Head of caudate nucleus (tissue), 42 donors: ENCODE measurements at places on chromosomes 4 and X.

DNA sequence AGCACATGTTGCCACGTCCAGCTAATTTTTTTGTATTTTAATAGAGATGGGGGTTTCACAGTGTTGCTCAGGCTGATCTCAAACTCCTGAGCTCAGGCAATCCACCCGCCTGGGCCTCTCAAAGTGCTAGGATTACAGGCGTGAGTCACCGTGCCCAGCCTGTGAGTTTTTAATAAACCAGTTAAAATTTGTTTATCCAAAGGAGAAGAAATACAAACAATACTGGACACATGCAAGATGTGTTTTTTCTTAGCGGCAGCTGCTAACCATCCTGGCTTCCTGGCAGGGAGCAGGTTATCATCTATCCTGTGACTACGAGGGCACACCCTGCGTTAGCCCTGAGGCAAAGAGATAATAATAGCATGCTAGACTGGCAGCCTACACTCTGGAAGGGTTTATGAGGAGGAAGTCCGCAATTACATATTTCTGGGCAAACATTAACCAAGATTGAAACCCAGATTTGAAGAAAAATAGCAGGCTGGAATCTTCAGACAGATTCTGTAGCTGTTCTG lies 191.4 kb downstream of the SPRY1 start:
- DNase-seq, result no peak

GRCh38 chrX:9355739-9356138 lies 109.1 kb upstream of the TBL1X start:
- no peak for DNase-seq

DNA sequence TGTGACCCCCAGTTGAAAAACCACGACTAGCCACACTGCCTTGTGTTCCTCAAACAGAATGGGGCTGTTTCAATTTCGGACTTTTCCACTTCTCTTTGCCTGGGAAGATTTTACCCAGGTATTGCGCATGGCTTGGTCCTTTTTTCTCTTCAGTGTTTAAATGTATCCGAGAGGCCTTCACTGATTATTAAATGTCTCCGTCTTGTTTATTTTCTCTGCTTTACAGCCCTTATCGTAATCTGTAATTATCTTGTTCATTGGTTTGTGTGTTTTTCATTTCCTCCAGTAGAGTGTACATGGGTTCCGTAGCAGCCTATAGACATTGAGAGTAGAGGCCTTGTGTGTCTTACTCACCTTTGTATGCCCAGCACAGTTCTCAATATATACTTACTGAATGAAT lies 2.4 kb downstream of the MOSPD2 start:
- no peak for DNase-seq

- no peak for DNase-seq
These were observed 180.1 kb downstream of the DHX15 start for GRCh38 chr4:24404281-24404680.

DNA sequence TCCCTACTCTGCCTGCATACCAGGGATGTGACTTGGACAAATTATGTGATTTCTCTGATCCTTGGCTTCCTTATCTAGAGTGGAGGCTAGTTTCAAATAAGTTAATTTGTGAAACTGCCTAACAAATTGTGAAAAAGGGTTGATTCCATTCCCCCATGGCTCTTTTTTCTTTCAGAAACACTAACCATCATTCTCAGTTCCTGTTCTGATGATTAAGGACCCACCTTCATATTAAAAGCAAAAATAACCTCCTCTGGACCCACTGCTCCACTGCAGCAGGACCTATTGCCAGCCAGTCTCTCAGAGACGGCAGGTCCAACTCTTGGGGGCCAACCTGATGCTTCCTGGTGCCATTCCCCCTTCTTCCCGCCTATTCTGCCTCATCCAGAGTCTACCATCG lies 4.5 kb upstream of the ANXA5 start:
- DNase-seq, result no peak

GRCh38 chrX:151169783-151170182 lies 6.6 kb upstream of the GPR50 start:
- no peak for DNase-seq

DNA sequence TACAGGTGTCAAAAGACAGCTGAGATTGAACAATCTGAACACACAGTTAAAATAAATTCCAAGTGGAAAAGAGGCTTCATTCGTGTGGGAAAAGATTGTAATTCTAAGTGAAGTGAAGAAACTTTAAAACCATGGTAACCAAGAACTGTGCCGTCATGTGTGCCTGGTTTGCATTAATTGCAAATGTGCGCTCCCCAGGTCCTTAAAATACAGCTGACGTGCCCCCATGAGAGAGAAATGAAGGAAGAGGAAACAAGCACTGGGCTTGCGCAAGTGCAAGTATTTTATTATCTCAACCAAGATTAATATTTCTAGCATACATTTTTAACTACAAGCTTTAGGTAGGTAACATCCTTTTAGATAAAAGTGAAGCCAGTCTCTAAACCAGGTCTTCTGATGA lies 92.5 kb downstream of the PARM1 start:
- DNase-seq, result no peak

- no peak for DNase-seq
These were observed 115.7 kb upstream of the PJA1 start for GRCh38 chrX:69280933-69281332.

- no peak for DNase-seq
These were observed 5.8 kb downstream of the PAPSS1 start for GRCh38 chr4:107714256-107714655.

GRCh38 chrX:31260351-31260750 lies 188.5 kb upstream of the FTHL17 start:
- no peak for DNase-seq

- DNase-seq, result no peak
These were observed 86.3 kb upstream of the MAML3 start for GRCh38 chr4:140240237-140240636.

DNA sequence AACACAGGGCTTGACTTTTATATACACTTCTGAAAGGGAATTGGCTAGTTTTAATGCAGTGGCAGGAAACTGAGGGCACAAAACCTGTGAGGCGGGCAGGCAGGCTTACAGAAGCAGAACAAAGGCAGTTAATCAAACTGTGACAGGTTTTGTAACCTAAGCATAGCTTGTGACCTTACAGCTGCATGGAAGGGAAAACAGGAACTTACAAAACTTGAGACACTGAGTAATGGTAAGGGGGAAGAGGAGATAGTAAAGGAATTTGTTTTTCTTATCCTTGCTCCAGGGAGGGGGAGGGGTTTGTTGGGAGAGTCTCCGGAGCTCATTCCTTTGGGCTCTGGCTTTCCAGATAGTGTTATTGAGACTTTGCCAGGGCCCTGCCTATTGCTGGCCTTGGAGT lies 55.6 kb downstream of the SLITRK4 start:
- DNase-seq, result no peak

DNA sequence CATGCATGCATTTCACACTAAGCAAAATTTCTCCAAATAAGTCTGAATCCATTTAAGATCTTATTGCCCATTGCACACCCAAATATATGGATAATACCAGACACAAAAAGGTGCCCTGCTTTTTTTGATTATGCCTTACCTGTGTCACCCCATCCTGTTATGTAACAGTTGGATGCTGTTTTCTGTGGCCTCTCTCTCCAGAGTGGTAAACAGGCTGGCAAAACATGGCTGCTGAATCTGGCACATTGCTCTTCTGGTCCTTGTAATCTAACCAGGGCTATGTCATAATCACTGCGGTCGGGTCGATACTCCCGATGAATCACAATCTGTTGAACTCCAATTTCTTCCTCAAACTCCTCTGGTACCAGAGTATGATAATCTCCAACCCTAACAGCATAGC lies 70.1 kb downstream of the PRSS12 start:
- no peak for DNase-seq

DNA sequence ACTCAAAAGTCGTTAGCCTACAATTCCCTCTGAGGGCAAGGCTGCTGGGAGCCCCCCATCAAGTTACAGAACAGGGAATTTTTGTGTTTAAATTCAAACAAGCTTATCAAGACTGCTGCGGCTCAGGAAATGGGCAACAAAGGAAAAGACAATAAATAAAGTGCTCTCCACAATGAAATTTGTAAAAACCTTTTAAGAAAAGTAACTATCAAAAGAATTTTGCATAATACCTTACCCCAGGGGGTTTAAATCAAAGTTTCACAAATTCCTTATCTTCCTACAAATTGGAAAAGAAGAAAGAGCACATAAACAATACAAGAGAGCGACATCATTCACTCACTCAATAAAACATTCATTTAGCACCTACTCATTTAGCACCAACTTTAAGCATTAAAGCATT lies 97.9 kb upstream of the CCDC160 start:
- no peak for DNase-seq

DNA sequence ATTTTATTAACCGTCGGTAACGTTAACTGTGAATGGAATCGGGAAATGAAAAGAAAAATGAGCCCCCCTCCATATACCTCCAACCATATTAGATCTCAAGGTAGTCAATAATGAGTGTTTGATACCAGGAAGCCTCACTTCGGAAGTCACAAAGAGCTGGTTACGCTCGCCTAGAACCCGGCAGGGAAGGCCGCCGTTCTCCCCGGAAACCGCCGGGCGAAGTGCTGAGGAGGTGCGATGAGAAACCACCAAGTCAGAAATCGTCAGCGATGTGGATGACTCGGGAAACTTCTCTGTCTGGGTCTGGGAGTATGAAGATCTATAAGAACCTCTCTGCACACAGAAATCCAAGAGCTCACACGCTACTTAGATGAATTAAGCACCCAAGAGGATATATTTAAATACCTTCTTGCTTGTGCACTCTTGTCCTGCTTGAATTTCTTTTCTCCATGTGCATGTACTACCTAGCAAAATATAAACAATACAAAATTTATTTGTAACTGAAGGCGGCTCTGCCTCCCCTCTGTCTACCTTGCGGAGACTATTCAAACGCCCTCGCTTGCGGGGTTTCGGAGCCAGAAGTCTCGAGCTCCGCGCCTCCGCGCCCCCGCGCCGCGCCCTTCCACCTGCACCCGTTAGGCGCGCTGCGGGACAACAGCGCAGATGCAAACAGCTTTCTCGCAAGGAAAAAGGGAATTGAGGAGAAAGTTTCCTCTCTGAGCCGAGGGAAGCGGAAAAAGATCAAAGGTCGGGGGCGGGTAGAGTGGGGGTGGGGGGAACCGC lies 17.8 kb downstream of the NKX6-1 start:
- DNase-seq, result no peak

GRCh38 chr4:31021008-31021407 lies 300.8 kb downstream of the PCDH7 start:
- no peak for DNase-seq

- DNase-seq, result no peak
These were observed 738.2 kb downstream of the ARAP2 start for GRCh38 chr4:35506161-35506560.

DNA sequence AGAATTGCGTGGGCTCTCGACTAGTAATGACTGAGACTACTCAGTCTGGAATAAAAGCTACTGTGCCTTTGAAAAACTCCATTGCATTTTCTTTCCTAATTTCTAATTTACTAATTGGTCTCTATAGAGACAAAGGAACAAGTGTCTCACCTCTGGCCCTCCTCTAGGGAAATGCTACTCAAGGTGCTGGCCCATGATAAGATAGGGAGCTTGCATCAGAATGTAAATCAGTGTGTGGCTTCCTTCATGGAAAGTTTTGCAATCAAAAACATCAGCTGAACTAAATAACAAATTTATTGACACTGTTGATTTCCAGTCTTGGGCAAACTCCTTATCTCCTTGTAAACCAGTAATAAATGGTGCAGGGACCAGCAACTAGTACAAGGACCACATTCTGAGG lies 81.8 kb downstream of the SRPX start:
- no peak for DNase-seq

- DNase-seq, result no peak
These were observed 34.1 kb upstream of the RPS6KA3 start for GRCh38 chrX:20300822-20301221.

GRCh38 chr4:168197926-168198325 lies 105.6 kb downstream of the ANXA10 start:
- DNase-seq, result no peak

DNA sequence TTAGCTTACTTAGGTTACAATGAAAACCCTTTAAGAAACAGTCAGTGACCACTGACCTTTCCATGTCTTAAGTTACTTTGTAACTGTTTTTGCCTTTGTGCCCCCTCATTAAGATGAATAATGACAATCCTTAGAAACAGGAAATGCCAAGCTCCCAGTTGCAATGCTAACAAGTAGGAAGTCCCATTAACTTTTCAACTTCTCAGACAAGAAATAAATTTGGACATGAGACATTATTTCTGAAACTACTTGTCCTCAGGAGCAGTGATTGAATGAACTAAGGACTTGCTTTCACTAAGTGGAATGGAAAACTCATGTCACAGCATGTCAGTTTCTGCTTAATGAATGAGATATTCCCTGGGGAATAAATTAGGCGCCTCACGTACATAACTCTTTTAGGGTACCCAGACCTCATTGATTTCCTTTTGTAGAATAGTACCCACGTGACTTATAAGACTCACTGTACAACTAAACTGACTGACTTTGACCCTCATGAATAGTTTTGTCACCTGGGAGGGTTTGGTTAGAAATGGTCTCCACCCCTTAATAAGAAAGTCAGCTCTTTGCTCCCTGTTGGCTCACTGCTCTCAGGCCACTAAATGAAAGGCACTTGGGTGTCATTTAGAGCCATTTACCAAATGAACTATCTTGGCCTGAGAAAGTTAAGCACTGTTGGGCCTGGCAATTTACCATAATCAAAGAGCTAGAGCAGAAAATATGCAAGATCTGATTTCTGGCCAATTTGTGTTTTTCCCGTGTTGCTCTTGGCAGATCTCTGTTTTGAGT lies 383.9 kb downstream of the RPA4 start:
- no peak for DNase-seq

GRCh38 chr4:79980448-79980847 lies 92.6 kb downstream of the ANTXR2 start:
- DNase-seq, result no peak

GRCh38 chrX:16992445-16992844 lies 46.0 kb downstream of the REPS2 start:
- DNase-seq, result no peak

- no peak for DNase-seq
These were observed 313.4 kb upstream of the BOD1L1 start for GRCh38 chr4:13940921-13941320.

DNA sequence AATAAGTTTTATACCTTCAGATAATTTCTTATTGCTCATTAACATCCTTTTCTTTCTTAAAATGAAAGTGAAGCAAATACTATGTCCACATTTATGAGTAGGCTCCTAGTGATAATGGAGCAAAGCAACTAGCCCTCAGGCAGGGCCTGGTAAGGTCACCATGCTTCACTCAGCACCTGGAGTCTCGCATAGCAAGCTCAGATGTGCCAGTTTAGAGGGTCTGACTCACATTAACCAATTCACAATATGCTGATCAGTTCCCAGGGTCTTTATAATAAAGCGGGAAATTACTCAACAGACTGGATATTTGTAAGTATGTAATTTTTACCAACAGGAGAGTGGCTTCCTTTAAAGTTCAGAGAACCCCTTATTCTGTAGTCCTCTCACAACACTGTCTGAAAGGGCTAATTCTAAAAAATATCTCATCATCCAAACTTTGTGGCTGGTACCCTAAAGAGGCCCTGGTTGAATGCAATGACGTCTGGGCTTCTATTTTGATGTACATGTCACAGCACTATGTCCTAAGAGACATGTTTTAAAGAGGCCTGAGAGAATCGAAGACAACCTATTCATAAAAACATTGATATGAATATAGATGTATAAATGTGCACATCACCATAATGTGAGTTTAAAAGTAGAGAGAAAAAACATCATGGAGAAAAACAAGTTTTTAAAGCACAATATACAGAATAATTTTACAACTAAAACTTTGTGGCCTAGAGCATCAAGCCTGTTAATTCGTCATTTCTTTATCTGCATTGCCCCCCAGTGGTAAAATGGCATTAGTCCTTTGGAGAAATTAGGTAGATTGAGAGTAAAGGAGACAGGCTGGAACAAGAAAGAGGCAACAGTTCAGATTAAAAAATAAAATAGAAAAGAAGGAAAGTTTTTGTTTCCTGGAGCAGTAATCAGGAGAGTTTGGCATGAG lies 44.3 kb downstream of the IL21 start:
- no peak for DNase-seq
